ENCODE measurements at places on chromosomes 12 and 14.

DNA sequence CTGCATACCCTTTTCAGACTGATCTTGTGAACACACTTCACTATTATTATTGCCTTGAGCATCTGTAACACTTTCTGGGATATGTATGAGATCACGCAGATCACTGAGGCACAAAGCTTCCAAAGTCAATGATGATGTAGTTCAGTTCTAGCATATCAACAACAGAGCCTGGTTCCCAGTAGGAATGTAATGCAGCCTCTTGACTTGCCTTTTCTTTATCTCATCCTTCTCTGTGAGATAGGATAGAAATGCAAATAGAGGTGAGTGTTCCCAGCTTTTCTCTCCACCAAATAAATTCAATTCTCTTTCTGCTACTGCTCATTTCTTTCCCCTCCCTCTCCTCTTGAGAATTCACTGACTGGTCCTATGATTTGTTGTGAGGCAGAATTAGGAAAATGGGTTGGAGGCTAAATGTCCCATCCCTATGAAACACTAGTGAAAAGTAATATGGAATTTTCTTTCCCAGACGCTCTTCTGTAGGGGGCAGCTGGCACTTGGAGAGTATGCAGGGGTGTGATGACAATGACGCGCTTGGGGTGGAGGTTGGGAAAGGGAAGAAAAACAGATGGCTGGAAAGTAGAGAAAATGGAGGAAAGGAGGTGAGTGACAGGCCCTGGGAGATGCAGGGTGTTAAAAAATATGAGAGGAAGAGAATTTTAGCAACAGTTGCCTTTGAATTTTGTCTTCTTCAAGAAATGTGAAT, 96.0 kb upstream of the TMTC1 start:
- no peak for DNase-seq

- DNase-seq, result no peak
Measured at GRCh38 chr14:55047301-55048053, 4.0 kb upstream of the MAPK1IP1L start.

DNA sequence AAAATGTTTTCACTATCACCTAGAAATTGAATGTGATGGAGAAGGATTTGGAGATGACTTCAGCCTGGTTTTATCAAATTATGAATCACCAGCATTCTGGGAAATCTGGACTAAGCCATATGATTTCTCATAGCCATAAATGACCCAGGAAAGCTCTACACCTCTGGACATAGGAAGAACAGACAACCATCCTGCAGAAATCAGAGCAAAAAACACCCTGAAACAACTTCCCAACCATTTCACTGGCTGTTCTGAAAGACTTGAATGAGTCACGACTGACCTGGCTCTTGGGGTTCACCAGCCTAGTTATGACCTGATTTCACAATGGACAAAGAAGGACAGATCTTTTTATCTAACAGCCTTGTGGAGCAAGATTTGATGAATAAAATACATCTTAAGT, 123.8 kb downstream of the KCNH5 start:
- no peak for DNase-seq

DNA sequence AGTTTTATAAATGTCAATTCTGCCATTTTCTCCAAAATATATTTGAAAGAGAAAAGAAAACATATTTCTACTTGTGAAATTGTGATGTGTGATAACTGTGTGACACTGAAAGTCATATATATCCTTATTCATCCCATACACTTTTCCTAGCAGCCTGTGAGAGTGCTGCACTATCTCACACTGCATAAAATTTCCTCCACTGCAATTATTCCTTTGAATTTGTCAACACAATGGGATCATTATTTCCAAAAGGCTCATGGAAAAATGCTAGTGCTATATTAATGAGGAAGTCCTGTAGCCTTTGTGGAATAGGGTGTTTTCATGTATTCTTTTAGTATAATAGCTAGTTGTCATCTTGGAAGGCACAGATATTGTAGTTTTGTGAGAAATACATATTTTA, 504.1 kb downstream of the RPL10L start:
- no peak for DNase-seq

DNA sequence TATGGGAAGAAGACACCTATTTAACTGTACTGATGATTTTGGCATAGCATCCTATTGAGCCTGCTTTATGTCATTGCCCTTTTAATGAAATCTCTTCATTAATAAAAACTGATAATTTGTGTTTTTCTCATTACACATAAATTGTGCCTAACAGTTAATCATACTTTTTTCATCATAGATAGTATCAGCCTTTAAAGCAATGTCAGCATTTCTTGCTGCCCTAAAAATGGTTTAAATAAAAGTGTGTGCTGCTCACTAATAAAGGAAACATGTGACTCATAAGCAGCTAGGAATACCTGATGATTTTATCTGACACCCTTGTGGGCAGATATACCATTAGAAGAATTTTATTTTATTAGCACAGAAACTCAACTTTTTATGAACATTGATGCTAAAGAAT, 26.7 kb downstream of the TBK1 start:
- DNase-seq, result no peak

All from hypothalamus (tissue), 51 donors.